Esophagus muscularis mucosa (tissue), 4 donors: ENCODE measurements at places on chromosomes 2 and 18. TPM values are rescaled to one million over a fixed set of nuclear protein-coding genes. Genes with fewer than 3 reads are reported as not detected.

The IL36A gene
- not detected for total RNA-seq

The RND3 gene
- total RNA-seq, result 103 TPM

The CSRNP3 gene
- total RNA-seq, result 2.9 TPM

The CYS1 gene
- 23.3 TPM for total RNA-seq

The ATOH8 gene
- total RNA-seq, result 79.7 TPM

The LIMS4 gene
- 3.0 TPM for total RNA-seq

The CRACDL gene
- 2.2 TPM for total RNA-seq

The LCT gene
- not detected for total RNA-seq

The SLC30A3 gene
- not detected for total RNA-seq

The REG3A gene
- not detected for total RNA-seq

DNA sequence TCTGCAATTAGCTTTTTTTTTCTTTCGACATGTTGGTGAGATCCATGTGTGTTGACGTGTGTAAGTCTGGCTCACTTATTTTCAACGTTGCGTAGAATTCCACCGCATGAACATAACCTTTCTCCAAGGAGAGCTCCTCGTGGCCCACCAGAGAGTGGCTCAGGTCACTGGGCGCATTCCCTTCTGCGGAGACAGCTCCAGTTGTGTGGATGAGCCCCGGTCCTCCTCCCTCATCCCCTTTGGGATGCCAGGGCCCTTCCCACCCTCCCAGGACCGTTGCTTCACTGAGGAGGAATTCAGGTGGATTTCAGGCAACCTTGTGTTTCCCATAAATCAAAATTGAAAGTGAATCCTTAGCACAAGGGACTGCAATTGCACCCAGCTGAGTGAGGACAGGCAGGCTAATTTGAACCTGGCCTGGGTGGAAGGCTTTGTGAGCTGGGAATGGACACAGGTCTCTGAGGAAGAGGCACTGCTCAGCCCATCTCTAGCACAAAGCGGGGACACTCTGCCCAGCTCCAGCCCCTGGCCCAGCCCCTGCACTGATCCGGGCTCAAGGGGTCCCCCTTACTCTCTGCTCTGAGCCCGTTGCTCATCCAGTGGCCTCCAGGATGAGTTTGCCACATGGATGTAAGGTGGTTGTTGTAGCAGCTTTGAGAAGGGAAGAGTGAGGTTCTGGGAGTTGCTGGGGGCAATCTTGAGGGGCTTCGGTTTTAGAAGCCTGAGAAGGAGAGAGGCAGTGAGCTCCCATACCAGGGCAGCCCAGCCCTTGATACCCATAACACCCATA, 57.8 kb upstream of the HAAO start:
- no peak for DNase-seq

DNA sequence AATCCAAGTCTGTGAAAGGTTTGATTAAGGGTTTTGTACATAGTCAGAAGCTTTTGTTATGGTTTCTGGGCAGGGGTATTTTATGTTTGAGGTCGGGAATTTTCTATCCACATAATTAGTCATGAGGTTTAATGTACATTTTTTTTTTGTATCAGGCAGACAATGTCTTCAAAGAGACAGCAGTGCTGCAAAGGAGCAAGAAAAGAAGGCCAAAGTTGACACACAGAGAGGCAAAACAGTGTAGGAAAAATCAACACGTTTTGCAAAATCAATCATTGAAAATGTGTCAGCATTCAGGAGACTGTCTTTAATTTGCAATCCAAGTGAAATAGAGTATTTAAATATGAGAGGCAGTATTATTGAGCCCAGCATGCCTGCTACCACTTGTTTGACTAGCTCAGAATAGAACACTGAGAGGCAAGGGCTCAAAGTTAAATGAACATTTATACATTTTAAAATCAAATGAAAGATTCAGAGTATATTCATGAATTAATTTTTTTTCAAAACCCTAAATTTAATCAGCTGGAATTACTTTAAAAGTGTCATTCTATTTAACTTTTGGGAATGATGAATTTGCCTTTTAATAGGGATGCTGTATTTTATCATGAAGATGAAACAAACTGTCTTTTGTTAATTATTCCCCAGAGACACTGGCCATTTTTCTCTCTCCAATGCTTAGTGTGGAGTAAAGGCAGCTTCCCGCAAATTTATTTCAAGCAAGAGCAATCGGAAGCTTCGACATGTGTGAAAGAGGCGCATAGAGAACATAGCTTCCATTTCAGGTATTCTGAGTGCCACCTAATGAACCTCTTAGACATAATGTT, 11.3 kb downstream of the VRK2 start:
- DNase-seq, result no peak

DNA sequence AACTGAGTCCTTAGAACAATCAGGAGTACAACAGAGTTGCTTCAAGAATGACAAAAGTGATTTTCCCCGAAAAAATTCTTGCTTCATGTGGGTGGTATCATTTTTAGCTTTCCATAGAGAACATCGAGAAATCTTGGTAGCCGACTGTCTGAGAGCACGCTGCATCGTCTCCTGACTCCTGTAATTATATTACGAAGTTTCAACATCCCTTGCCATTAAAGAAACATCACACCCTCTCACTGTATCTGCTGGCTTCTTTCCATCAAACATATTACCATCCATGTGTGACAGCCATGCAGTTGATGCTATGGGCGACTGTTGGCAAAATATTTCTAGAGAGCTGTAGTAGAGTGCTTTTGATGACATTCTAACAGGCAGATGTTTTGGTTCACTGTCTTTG, 311.2 kb downstream of the CMPK2 start:
- no peak for DNase-seq

DNA sequence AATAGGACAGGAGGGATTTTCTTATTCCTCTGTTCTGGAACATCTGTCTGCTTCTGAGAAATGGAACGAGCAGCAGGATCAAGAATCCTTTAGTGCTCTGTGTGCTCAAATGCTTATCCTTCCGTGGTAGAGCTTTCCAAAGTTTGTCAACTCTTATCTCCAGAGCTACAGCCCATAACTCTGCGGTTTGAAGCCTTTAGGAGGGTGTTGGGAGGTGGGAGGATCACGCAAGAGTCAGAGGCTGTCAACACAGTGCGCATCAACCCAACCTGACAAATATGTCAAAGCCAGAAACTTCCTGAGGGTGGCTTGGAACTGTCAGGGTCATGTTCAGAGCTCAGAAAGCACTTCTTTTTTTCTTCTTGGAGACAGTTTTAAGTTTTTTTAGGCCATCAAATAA, 95.9 kb downstream of the CRIM1 start:
- DNase-seq, result no peak

GRCh38 chr2:52964916-52965530, 802.6 kb upstream of the CHAC2 start:
- DNase-seq, result no peak

GRCh38 chr18:30406728-30407127, 635.8 kb downstream of the DSC3 start:
- no peak for DNase-seq

GRCh38 chr2:85250045-85250444, 77.7 kb downstream of the TGOLN2 start:
- no peak for DNase-seq

DNA sequence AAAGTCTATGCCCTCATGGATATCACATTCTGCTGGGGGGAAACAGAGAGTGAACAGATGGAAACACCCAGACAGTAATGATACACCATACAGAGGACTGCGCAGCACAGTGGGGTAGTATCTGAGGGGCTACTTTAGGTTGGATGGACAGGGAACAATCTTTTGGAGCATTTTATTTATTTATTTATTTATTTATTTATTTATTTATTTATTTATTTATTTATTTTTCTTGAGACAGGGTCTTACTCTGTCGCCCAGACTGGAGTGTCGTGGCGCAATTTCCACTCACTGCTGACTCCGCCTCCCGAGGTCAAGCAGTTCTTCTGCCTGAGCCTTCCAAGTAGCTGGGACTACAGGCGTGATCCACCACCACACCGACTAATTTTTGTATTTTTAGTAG, 89.2 kb downstream of the TGOLN2 start:
- DNase-seq, result no peak

DNA sequence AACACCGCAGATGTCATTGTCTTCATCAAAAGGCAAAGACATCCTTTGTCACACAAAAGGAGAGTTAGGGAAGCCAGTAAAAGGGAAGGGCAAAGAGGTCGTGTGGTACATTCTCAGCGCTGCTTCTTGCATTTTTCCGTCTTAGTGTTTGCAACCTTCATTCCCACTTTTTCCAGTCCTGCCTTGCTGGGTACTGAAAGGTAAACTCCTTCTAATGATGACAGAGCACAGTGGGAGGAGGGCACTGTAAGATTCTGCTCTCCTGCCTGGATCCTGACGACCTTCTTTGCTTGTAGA, 424.3 kb upstream of the MEX3C start:
- DNase-seq, result no peak

DNA sequence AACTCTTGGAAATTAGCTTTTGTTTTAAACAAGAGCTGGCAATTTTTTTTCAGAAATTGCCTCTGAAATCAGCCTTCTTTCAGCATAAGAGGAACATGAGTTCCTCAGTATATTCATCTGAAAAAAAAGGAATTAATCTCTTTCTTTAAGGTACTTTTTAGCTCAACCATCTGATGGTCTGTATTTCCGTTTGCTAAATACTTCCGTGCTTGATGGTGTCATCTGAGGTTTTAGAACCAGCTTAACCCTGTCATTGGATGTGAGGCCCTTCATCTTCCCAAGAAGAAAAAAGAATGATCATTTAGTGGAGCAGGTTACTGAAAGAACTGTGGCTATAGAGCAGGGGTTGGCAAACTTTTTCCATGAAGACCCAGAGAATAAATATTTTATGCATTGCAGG, 175.0 kb downstream of the TRABD2A start:
- no peak for DNase-seq

GRCh38 chr2:55137024-55137958, 87.0 kb upstream of the RTN4 start:
- no peak for DNase-seq

DNA sequence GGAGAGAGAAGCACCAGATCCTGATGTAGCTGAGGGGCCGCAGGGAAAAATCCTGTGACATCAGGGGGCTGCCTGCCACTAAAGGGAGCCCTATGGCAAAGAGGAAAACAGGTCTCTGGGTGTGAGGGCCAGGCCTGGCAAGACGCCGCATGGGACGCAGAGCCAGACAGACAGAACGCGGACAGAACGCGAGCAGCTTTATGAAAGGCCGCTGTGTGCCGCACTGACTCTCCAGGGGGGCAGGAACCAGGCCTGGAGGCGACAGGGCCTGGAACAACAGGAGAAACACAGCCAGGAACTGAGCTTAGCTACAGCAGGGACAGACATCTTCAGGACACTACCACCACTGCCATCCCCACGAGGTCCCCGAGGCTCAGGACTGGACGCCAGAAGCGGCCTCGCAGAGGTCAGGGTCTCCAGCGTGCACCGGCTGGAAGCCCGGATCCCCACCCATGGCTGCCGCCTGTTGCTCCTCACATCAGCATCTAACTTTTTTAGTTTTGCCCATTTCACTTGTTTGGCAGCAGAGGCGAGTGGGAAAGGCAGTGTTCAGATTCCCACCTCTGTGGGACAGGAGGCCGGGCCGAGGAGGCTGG, 131.6 kb downstream of the VAPA start:
- DNase-seq, result no peak

DNA sequence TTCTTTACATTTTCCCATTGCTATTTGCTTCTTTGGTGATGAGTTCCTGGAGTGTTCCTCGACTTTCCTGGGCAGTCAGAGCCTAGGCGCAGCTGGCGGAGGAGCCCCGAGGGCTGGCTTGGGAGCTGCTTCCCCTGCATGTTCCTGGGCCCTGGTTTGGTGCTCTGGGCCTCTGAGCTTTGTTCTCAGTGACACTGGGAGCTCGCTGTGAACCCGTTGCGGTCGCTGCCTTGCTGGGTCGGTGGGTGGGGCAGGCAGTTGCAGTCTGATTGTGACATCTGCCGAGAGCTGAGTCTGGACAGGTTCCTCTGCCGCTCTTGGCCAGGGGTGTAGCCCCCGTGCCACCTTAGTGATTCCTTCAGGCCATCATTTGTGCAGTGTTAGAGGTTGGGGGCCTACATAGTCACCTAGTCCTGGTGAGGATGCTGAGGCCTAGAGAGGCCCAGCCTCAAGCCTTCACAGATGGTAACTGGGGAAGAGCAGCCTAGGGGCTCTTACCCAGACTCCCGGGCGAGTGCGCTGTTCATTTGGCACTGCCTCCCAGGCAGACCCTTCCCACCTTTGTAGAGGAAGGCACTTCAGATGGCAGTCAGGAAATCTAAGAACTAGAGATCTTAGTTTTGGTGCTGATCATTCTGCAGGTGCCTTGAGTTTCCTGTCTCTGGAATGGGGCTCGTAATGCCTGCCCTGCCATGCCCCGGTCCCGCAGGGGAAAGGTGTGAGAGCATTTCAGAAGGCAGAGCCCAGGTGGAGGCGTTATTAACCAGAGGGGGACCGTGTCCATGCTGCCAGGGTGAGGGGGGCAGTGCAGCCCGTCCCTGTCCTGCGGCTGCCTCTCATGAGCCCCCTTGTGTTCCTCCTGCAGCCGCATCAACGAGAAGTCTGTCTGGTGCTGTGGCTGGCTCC, 8.4 kb downstream of the ASB1 start:
- DNase-seq, result no peak

DNA sequence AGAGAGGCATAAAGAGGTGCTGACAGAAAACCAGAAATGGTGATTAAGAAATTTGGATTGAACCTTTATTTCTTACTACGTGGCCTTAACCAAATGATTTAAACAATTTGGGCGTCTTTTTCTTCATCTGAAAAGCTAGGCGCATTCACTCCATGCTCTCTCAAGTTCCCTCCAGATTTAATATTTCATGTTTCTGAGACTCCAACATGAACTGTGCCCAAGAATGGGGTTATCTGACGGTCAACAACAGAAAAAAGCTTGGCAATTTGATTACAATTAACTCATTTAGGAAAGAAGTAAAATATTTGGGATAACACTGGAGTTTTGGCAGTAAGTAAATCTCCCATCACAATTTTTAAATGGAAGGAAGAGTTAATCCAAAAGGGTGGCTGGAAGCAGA, 345.4 kb downstream of the ARHGAP15 start:
- no peak for DNase-seq

DNA sequence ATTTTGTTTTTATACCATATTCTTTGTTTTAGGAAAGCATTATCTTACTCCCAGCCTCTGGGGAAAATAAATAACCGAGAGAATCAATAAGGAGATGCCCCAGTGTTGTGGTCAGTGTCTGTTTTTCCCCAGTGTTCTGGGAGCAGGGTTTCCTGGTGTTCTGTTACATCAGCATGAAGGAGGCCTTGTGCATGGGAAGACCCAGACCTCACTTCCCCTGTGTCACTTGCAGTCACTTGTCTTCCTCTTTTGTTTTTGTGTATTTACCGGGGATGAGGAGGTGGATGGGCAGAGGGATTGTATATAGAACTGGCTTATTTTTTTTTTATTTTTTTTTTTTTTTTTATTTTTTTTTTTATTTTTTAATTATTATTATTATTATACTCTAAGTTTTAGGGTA, 45.0 kb upstream of the MGAT5 start:
- DNase-seq, result no peak
